ENCODE measurements at places on chromosomes 13 and 19. TPM values are rescaled to one million over a fixed set of nuclear protein-coding genes. Genes with fewer than 3 reads are reported as not detected.

The ZNF132 gene
- total RNA-seq, result 4.9 TPM

The SLC1A6 gene
- not detected for total RNA-seq

The CEBPA gene
- total RNA-seq, result 1.1 TPM

The PLA2G4C gene
- total RNA-seq, result 1.3 TPM

The KLK12 gene
- not detected for total RNA-seq

GRCh38 chr13:32224916-32225315, 90.2 kb downstream of the ZAR1L start:
- H3K36me3 ChIP-seq, result no peaks in the 10 kb centered on the region

DNA sequence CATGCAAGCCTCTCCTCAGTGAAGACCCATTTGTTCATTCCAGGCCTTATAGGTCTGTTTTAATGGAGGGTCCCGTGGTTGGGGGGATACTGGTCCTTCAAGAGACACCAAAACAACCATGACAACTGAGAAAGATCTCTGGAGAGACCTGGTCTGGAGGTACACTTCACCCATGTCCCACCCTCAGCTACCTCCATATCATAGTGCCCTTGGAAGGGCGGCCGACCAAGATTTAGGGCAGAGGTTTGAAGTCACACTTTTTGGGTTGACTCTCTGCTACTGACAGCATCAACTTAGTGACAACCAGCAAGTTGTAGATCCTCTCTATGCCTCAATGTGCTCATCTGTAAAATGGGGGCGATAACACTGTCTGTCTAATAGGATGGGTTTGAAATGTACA, 177.3 kb downstream of the TSHZ3 start:
- H3K36me3 ChIP-seq, result no peaks in the 10 kb centered on the region
- no peak overlapping the region for H3K27ac ChIP-seq
- H3K4me1 ChIP-seq, result no peaks in the 10 kb centered on the region
- DNase-seq, result no peak

- H3K4me3 ChIP-seq, result no peak overlapping the region
- DNase-seq, result no peak
- no peaks in the 10 kb centered on the region for H3K27me3 ChIP-seq
- H3K4me1 ChIP-seq, result peaks cover 8% of the 10 kb centered on the region
- H3K36me3 ChIP-seq, result peaks cover 16% of the 10 kb centered on the region
These were observed 14.0 kb downstream of the ZC3H4 start for GRCh38 chr19:47099576-47100050.

- no peak overlapping the region for H3K27ac ChIP-seq
- H3K36me3 ChIP-seq, result no peaks in the 10 kb centered on the region
- DNase-seq, result no peak
These were observed 424.7 kb downstream of the IRS2 start for GRCh38 chr13:109361562-109362289.

DNA sequence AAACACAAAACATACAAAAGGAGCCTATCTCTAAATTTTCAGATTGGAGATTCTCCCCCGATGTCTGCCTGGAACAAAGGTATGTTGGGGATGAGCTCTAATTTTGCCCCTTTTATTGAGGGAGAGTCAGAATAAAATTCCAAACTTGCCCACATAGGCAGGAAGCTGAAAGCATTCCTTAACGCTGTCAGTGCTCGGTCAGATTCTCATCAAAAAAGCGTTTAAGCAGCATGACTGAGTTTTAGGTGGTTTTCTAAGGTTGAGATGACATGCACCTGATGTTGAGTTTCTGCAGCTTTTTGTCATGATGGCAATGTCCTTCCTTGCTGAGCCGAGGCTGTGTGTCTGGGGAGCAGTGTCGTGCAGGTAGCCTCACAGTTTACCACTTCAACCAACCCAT, 48.4 kb upstream of the MEDAG start:
- no peak for DNase-seq
- H3K4me1 ChIP-seq, result no peaks in the 10 kb centered on the region
- H3K27me3 ChIP-seq, result no peaks in the 10 kb centered on the region
- no peak overlapping the region for H3K4me3 ChIP-seq
- H3K27ac ChIP-seq, result no peak overlapping the region
- H3K36me3 ChIP-seq, result no peaks in the 10 kb centered on the region

- H3K4me1 ChIP-seq, result peaks cover 9% of the 10 kb centered on the region
- no peaks in the 10 kb centered on the region for H3K27me3 ChIP-seq
- DNase-seq, result no peak
- H3K4me3 ChIP-seq, result no peak overlapping the region
These were observed 16.2 kb upstream of the FOXO1 start for GRCh38 chr13:40682449-40683240.

DNA sequence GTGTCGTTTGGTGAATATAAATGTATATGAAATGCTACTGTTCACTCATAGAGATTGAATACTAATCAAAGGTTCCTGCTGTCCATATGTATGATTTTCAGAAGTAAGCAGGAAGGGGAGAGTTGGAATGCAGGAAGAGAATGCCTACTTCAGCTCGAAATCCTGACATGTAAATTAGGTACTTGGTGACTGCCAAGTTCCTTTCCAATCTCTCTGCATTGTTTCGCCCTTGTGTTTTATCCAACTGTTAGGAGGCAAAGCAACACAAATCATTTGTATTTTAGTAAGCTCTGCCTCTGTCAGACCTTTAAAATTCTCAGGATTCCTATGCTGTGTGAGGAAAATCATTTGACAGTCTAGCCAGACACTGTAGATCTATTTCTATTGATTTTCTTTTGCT, 9.0 kb downstream of the STARD13 start:
- no peaks in the 10 kb centered on the region for H3K27me3 ChIP-seq
- no peak overlapping the region for H3K27ac ChIP-seq
- no peaks in the 10 kb centered on the region for H3K36me3 ChIP-seq
- H3K4me1 ChIP-seq, result no peaks in the 10 kb centered on the region
- no peak overlapping the region for H3K4me3 ChIP-seq
- DNase-seq, result no peak

DNA sequence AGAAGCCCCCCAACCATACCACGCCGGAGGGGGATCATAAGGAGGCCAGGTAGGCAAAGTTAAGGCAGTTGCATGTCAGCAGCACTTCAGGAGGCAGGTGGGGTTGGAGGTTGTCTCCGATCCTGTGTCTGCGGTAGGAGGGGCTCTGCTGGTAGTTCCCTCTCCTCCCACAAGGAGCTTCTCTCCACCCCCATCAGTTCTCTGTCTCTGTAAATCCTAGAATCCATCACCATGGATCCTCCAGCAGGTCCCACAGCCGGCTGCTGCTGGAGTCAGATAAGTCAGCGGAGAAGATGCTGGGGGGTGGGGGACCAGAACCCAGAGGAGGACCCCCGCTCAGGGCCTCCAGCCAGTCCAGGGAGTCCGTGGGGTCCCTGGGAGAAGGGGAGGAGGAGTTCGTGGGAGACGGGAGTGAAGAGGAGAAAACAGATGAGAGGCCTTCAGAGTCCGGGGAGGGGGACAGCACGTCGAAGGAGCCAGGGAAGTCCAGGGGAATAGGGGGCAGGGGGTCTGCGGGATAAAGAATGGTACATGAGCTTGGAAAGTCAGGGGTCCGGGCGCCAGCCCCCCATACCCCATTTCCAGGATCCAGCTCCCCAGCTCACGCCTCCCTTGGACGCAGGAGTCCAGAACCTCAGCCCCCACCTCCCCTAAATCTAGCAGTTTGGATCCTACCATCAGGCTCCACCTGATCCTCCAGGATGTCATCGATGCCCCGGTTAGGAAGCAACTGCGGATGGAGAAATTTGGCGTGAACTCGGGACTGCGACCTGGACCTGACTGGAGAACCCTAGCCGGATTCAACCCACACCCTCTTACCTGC, 6.3 kb downstream of the MAMSTR start:
- H3K4me3 ChIP-seq, result peak overlapping the region; percentile 74
- no peak overlapping the region for H3K27ac ChIP-seq
- no peaks in the 10 kb centered on the region for H3K36me3 ChIP-seq
- no peak for DNase-seq
- H3K27me3 ChIP-seq, result no peaks in the 10 kb centered on the region

- no peak for DNase-seq
- peaks cover 38% of the 10 kb centered on the region for H3K4me1 ChIP-seq
- no peak overlapping the region for H3K4me3 ChIP-seq
- H3K36me3 ChIP-seq, result peaks cover 3% of the 10 kb centered on the region
- no peaks in the 10 kb centered on the region for H3K27me3 ChIP-seq
These were observed 20.6 kb upstream of the GPR183 start for GRCh38 chr13:99327761-99328160.
